GM19239 (cell line): ENCODE measurements at places on chromosomes 11 and 22.

GRCh38 chr11:12817681-12818332, 143.6 kb downstream of the TEAD1 start:
- no peak for DNase-seq

DNA sequence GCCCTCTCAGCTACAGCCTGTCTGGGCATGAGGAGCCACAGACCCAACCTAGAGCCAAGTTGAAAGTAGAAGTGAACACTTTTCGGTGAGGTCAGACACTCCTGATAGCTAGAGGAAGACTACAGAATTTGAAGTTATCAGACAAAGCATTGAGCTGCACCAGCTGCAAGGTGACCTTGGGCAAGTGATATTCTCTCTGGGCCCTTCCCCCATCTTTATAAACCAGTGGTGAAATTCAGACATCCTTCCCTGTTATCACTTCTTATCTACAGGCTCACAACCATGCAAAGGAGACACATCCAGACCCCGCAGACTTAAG, 8.0 kb upstream of the PMM1 start:
- no peak for DNase-seq

- no peak for DNase-seq
Measured at GRCh38 chr11:125956391-125957134, 10.7 kb downstream of the VSIG10L2 start.

DNA sequence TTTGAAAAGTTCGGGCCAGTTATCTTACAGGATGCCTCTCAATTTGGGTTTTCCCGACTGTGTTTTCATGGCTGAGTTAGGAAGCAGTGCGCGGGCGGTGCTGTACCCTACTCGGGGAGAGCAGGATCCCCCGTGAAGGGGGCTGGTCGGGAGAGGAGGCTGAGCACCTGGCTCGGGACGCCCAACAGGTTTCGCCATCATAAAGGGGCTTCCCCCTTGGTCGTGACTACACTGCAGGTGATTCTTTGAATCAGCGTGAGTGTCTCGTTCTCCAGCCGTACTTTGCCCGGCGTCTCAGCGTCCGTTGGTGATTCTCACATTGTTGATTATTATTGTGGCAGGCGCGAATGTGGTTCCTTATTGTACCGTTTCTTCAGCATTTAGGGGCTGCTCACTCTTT, 46.6 kb downstream of the ST14 start:
- no peak for DNase-seq

DNA sequence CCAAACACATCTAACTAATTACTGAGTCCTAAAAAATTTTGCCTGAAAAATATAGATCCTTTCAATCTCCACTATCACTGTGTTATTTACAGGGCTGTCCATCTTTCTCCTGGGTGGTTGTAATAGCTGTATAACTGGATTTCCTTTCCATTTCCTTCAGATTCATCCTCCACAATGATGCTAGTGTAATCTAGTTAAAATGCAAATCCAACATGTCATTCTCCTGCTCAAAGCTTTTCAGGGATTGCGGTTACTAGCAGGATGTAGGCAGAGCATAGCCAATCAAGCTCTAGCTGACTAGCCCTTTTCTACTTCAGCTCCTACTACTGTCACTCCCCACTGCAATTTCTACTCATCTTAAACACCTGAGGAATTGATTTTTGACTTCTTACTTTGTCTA, 283.0 kb downstream of the RAB38 start:
- DNase-seq, result no peak

DNA sequence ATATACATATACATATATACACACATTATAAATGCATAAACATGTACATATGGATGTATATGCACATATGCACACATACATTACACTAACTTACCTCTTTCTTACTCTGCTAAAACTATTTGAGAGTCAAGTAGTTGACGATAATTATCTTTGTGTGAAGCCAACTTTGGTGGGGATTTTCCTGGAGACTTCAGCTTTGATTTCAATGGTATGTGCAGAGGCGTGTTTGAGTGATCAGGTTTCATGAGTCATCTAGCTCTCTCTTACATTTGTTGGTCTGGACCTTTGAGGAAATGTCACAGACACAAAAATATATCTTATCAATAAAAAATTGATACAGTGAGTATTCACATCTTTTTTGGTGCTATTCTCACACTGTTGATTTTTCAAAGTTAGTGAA, 769.1 kb upstream of the LUZP2 start:
- DNase-seq, result no peak

DNA sequence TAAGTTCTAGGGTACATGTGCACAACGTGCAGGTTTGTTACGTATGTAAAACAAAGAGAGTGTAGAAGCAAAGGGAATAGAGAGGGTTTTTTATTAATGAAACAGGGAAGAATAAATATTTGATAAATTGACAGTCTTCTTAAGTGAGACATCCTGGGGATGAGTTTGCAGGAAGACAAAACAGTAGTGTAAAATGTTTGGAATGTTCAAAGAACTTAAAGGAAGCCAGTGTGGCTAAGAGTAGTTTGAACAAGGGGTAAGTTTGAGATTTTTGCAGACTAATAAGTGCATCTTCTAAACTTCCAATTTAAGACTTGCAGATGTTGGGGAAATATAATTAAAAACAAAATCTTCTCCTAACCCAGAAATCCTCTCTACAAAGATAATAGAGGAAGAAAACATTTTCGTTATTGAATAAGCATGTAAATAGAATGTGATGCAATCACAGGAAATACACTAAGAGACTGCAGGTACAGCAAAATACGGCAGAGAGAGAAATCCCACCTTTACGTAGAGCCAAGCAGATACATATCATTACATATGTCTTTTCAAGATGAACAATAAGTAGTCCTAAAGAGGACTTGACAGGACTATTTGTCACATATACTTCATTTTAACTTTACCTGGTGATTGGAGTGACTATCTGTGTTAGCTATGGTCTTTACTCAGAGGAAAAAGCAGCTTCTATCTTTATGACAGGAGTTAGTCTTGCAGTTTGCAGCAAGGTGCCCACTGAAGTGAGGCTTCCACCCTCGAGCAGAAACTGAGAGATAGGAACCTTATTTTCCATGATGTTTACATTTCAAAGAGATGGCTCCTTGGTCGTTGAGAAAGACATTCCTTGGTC, 402.1 kb downstream of the CNTN5 start:
- no peak for DNase-seq
